ENCODE measurements at places on chromosomes 6 and 20.
A peak's percentile ranks its signal among the peaks of the same experiment; 100 is the strongest.

GRCh38 chr6:123745895-123746294, 57.8 kb upstream of the NKAIN2 start:
- DNase-seq: no peak

GRCh38 chr6:90286884-90287488, 9.7 kb downstream of the BACH2 start:
- no peak for DNase-seq

- DNase-seq: no peak
Observed at GRCh38 chr6:81130969-81131368, 621.5 kb downstream of the TENT5A start.

DNA sequence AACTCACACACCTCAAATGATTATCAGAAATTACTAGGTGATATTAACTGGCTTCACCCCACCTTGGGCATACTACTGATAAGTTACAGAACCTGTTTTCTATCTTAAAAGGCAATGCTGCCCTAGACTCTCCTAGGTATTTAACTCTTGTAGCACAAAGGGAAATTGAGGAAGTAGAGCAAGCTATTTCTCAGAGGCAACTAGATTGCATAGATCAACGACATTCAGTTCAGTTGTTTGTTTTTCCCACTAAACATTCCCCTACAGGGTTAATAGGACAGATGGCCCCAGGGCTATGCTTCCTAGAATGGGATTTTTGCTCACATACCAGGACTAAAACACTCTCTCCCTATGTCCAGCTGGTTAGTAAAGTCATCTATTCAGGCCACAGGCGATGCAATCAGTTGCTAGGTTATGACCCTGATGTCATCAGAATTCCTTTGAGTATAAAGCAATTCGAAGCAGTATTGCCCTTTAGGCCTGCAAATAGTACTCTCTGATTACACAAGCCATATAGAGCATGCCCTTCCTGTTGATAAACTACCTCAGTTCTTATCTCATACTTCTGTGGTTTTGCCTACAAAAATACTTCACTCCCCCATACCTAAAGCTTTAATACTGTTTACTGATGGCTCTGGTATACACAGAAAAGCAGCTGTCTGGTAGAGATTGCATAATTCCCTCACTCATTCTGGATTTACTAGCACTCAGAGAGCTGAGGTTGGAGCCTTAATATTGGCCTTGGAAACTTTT, 67.4 kb upstream of the ASCC3 start:
- no peak for DNase-seq

GRCh38 chr6:136604328-136604825, 54.2 kb upstream of the MAP7 start:
- DNase-seq: no peak

DNA sequence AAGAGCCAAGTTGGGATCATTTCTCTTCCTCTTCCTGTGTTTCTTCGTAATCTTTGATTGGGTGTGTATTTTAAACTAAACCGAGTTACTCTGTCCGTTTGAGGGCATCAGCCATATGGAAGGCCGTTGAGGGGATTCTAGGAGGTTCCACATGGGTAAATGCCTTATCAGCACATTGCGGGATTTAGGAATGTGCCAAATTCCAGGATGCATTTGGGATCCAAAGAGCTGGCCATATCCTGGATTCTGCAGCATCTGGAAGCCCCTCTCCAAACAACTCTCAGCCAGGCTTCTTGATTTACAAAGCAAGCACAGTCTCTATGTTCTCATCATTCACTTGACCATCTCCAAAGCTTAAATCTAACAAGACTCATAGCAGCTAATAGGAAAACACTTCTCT, 67.6 kb upstream of the RIN2 start:
- DNase-seq: no peak

GRCh38 chr6:122184401-122184827, 215.0 kb upstream of the HSF2 start:
- peak; percentile 61 for DNase-seq

- DNase-seq: no peak
Observed at GRCh38 chr6:42428326-42429041, 23.2 kb downstream of the TRERF1 start.

DNA sequence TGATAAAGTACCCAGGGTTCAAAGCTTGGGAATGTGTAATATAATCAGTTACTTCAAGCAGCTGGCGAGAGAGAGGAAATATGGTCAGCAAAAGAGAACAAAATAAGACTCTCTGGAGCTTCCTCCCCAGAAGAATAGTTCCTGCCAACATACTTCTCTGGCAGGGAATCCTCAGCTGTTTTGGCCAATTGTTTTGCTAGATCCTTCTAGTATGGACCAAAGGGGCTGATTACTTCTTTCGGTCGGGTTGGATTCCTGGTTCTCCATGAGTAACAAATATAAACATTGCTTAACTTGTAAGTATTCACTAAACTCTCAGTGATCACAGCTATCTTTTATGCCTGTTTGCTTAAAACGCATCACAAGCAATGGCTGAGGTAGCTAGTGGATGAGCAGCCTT, 31.4 kb upstream of the FBXO9 start:
- DNase-seq: peak; percentile 75

DNA sequence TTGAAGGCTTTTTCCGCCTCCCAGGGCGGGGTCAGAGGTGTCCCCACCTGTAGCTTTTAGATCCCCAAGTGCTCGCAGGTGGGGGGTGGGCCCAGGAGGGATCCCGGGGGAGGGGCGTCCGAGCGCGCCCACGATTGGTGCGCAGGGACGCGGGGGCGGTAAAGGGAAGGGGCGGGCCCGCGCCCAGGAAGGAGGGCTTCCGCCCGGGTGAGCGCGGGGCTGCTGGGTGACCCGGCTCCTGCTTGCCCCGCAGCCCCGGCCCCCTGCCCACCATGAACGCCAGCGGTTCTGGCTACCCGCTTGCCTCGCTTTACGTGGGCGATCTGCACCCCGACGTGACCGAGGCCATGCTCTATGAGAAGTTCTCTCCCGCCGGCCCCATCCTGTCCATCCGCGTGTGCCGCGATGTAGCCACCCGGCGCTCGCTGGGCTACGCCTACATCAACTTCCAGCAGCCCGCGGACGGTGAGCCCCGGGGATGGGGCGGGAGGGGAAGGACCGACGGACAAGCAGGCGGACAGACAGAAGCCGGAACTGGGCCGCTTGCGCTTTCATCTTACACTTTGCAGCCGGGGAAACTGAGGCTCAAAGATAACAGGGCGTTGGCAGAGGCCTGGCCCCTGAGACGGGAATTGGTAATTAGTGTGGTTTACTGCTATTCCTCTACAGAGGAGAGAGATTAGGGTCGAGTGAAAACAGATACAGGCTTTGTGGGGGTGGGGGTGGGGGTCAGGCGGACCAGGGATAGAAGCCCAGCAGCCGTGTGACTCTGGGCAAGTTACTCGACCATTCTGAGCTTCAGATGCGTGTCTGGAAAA, at the start of gene PABPC1L:
Gene PABPC1L (plus strand): TSS at position 189 of the 818 bp plus-strand sequence. CDS start 84 bp downstream, at position 273.
- peak; percentile 71 for DNase-seq

DNA sequence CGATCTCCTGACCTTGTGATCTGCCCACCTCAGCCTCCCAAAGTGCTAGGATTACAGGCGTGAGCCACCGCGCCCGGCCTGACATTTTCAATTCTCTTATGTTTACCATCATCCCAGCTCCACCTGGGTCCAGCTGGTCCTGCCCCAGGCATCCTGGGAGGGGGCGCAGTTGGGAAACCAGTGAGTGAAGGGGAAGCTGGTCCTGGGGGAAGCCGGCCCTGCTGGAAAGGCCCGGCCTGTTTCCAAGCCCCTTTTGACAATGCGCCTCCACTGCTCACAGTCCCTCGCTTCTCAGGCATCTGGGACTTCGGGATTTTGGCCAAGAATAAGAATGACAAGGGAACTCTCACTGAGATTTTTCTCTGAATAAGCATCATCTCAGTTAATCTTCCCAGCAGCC, 14.2 kb downstream of the SLC13A3 start:
- no peak for DNase-seq

- DNase-seq: peak; percentile 96
Observed at GRCh38 chr20:40689100-40689942, at the start of gene MAFB. TSS of gene MAFB (minus strand) at chr20:40689236. CDS start at chr20:40688850, 386 bp downstream.

- DNase-seq: no peak
Observed at GRCh38 chr6:44558024-44558831, 170.7 kb downstream of the CDC5L start.

DNA sequence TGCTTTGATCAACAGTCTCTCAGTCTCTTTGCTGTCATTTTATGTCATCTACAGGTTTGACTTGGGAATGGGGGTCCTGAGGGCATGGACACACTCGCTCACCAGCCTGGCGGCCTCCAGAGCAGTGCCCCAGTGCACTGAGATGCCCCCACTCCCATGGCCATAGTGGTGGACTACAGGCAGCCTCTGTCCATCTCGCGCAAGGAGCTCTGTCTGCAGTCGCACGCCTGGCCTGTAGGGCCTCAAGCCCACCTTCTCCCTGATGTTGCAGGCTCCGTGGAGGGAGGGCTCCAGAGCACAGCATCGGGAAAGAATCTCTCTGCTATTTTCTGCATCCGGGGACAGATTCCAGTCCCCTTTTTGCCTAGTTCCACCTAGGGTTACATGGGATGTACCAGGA, 22.6 kb downstream of the DDO start:
- no peak for DNase-seq

GRCh38 chr20:37179683-37180524, 556 bp upstream of the MROH8 start:
- DNase-seq: peak; percentile 16

DNA sequence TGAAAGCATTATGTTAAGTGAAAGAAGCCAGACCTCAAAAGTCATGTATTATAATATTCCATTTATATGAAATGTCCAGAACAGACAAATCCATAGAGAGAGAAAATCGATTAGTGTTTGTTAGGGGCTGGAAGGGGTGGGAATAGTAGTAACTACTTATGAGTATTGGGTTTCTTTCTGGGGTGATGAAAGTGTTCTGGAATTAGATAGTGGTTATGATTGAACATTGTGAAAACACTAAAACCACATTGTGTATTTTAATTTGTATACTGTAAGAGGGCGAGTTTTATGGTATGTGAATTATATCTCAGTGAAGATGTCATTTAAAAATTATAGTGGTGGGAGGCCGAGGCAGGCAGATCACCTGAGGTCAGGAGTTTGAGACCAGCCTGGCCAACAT, 52.0 kb upstream of the KIF13A start:
- no peak for DNase-seq

Data from tongue (tissue), 3 donors.